Esophagus squamous epithelium (tissue), 5 donors: ENCODE measurements at places on chromosomes 12 and 14.

DNA sequence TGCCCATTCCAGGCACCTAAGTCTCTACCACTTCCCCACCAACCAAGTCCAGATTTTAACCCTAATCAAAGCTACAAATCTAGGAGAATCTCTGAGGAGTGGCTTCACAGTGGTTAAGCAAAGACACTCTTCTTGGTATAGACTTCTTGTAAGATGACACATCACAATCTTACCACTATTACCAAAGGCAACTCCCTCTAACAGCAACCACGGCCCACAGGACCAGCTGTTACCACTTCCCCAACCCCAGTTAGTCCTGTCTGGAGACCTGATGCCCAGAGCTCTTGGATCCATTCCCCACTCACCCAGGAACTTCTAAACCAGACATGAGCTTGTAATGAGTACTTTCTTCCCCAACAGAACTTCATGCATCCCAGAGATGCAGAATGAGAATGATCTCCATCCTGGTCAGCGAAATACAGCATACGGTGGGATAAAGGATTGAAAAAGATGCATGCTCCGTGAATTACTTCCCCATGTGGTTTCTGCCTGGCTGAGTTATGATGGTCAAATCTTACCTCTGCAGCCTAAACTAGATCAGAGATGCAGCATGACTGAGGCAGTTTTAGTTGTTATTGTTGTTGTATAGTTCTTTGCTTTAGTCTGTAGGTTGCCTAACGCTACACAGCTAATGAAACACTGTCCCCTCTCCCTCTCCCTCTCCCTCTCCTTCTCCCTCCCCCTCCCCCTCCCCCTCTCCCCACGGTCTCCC is 87.7 kb upstream of the FOXN3 start:
- no peak for DNase-seq

DNA sequence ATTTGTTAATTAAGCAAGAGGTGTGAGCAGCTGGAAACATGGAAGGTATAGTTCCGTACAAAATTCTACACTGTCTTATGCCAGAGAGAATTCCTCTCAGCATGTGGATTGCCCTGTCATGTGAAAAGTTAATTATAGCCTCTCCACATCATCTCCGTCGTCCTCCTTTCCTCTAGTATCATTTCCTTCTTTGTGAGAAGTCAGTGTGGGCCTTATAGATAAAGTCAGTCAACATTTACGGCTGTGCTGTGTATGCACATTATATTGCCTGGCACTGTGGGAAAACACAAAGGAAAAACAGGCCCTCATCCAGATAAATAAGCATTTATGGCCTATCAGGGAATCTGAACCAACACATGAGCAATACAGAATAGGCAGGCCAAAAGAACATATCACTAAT is 236.6 kb downstream of the SEC23A start:
- no peak for DNase-seq

- no peak for DNase-seq
These were observed 73.0 kb upstream of the FICD start for GRCh38 chr12:108442067-108442466.

- DNase-seq = no peak
These were observed 6.9 kb downstream of the LRCOL1 start for GRCh38 chr12:132603240-132604150.

GRCh38 chr12:32926963-32927362 is 30.4 kb upstream of the PKP2 start:
- no peak for DNase-seq
